ENCODE measurements at places on chromosomes 11 and 22.
A peak's percentile ranks its signal among the peaks of the same experiment; 100 is the strongest.

GRCh38 chr11:9004183-9004926 lies 554 bp upstream of the NRIP3 start:
- no peak for DNase-seq

- DNase-seq = no peak
Measured at GRCh38 chr11:71298761-71299181, 46.4 kb upstream of the SHANK2 start.

DNA sequence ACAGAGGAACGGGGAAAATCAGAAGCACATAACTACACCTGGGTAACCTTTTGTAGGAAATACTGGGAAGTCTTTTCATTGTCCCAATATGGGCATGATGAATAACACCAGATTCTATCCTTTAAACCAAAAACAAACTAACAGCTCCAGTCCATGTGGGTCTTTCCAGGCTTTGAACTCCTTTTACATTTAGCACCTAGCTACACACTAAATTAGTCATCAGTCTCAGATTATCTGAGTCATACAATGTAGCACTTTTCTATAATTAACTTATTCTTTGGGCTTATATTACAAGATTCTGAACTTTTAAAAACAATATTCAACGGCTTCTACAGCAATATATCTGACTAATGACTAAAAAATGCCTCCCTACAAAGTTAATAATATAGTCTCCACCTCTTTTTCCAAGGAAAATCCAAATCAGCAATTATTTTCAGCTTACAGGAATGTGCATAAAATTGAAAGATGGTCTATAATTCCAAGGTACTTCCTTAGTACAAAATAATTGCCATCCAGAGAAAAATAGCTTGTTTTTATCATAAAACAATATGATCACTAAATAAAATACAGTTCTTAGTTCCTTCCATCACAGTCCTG lies 26.3 kb downstream of the STK33 start:
- DNase-seq = peak; percentile 49

DNA sequence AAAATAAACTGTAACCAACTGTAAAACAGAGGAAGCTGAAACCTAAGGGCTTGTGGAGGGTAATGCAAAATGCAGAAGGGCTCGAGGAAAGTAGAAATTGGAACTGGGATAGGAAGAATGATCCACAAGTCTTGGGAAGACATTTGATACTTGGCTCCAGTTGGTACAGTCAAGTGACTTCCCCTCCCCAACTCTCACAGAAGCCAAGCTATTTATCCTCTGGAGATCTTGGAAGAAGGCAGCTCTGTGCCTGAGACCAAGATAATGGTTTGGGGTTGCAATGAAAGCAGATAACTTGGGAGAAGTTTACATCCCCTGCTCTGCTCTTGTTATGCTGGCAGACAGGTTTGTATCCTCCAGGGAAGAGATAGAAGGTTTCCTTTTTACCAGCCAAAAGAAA lies 198.9 kb upstream of the ZC3H12C start:
- DNase-seq = no peak

DNA sequence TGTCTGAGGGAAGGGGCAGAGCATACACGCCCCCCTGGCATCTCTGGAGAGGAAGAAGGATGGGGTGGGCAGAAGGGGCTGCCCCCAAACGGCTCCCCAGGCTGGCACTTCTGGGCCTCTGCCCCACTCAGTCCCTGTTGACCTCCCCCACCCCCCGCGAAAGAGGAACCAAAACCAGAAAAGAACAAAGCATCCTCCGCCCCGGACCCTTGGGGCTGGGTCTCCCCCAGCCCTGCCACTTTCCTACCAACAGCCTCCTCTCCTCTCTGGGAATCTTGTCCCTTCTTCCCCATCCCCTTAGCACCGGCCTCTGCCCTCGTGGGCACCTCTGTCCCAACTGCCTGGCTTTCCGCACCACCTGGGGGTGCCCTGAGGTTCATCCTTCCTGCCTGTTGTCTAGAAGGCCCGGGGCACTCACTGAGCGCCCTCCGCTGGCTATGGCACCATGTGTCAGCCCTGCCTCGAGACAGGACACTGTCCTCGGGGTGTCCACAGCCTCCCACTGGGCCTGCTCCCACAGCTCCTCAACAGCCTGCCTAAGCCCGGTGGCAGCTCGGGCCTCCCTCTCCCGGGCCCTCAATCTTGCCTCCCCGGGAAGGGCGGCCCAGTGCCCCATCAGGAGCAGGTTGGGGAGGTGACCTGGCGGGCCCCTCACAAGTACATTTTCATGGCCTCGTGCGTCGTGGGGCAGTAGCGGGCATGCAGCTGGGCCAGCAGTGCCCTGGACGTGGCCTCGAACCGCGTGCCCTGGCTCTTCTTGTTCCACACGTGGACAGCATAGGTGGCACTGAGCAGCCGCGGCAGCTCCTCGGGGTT lies 28.2 kb downstream of the A4GALT start:
- DNase-seq = no peak

DNA sequence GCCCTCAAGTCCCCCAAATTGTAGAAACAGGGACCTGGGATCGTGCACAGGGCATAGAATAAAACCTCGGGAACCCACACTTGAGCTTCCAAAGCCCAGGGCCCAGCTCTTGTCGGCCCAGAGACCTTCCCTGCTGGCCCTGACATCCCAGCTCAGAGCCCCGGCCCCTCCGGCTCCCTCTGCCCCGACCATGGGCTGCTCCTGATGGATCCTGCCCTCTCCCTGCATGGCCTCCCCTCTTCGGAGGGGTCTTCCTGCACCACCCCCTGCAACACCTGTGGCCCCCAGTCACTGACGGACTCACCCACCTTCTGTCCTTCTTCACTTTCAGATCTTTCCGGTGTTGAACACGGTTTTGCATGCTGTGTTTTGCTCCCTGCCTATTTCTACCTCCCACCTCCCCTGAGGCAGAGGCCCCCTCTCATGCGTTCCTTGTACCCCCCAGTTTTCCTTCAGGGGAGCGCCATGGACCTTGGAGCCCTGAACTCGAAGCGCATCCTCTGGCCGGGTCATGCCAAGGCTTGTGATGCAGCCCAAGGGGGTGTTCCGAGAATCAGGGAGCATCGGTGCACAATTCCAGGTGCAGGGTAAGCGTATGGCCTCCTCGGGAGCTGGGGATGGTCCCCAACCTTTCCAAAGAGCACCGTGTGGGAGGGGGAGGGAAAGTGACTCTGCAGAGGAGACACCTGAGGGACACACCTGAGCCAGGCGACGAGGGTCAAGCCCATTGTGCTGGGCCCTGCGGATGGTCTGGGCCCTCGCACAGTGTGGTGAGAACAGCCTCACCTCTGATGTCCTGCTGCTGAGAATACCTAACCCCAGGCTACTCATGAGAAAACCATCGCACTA lies 666.4 kb downstream of the BRD1 start:
- no peak for DNase-seq

DNA sequence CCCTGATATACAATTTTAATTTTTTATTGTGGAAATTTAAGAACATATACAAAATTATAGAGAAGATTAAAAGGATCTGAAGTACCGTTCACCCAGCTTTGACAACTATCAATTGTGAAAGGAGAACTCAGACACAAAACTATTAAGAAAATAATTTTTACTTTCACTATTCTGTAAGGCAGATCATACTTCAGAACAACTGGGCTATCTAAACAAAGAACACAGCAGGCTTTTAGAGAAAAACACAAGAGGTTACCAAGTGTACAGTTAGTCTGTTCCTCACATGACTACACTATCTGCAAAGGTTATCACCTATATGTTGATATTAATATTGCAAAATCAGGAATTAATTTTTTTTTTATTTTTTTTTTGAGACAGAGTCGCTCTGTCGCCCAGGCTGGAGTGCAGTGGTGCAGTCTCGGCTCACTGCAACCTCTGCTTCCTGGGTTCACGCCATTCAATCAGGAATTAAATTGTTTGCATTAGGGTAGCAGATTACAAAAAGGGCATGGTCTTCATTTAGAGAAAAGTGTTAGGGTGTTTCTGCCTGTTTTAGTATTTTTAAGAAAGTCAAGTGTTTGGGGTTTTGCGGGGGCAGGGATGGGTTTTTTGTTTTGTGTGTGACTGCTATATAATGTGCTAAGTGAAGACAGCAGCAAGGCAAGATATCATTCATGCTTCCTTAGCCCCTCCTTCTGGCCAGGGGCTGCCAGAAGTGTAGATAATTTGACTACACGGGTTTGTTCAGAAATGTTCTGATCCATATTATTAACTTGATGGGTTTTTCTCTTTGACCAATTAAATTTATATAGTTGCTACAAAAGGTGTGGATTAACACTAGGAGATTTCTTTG lies 27.6 kb upstream of the SIK2 start:
- DNase-seq = no peak

- DNase-seq = peak; percentile 86
Measured at GRCh38 chr22:27134315-27134701, 476.9 kb downstream of the MIAT start.

- peak; percentile 91 for DNase-seq
Measured at GRCh38 chr11:10592331-10592730, 23.9 kb upstream of the LYVE1 start.

- no peak for DNase-seq
Measured at GRCh38 chr22:48653306-48653705, 1174.4 kb downstream of the BRD1 start.

DNA sequence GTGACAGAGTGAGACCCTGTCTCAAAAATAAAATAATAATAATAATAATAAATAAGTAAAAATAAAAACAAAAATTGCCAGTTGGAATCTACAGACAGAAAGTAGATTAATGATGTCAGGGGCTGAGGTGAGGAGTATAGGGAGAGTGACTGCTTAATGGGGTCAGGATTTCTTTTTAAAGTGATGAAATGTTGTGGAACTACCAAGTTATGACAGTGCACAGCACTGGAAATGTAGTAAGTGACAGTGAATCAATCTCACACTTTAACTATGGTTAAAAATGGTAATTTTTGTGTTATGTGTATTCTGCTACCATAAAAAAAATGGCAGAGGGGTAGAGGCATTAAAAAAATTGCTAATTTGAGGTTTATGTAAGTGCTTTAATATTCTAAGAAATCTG lies 87.2 kb downstream of the ATG16L2 start:
- no peak for DNase-seq

GRCh38 chr11:72766152-72766902 lies 14.1 kb upstream of the ARAP1 start:
- DNase-seq = no peak

DNA sequence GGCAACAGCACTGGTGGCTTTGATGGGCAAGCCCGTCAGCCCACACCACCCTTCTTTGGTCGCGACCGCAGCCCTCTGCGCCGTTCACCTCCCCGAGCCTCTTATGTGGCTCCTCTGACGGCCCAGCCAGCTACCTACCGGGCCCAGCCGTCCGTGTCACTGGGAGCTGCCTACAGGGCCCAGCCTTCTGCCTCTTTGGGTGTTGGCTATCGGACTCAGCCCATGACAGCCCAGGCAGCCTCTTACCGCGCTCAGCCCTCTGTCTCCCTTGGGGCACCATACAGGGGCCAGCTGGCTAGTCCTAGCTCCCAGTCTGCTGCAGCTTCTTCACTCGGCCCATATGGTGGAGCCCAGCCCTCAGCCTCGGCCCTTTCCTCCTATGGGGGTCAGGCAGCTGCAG lies 8.0 kb downstream of the RBM14 start:
- DNase-seq = no peak

DNA sequence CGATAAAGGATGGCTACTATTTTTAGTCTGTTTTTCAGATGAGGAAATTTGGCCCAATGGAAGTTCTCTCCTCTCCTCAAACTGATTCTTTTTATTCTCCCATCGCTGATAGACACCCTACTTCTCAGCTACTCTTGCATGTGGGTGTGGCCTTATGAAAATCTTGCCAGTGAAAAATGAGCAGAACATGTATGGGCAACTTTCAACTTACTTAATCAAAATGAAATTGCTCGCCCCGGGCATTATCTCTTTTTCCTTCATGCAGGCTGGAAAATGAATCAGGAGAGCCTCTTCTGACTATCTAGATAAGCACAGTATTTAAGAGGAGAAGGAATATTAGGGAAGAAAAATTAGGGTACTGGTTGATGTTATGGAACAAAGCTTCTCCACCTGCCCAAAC lies 2354.7 kb upstream of the RAG2 start:
- no peak for DNase-seq

DNA sequence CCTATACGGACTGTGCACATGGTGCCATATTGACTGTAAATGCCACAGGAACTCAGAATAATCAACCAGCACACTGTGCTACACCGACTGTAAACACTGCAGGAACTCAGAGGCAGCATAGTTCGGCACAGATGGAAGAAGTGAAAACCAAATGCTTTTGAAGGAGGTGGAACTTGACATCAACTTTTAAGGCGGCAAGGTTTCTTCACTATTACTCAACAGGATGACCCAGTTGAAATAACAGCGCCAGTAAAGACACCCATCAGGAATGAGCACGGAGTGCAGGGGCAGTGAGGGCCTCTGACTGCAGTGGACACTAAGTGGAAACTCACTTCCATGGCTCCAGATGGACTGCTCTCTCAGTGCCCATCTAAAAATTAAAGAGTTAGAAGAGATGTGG lies 15.7 kb downstream of the TESMIN start:
- no peak for DNase-seq

DNA sequence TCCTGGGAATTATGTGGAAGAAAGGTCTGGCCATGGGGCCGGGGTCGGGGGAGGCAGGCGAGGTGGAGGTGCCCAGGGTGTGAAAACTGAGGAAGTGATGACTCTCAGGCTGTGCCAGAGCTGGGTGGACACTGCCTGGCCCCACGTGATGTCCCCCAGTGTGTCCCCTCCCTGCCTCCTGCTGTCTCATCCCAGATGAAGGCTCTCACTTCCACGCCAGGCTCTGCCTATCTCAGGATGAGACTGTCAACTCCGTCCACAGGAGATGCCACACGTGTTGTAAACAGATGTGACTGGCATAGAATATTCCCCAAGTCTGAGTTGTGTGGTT lies 51.4 kb downstream of the RPS6KA4 start:
- DNase-seq = no peak

DNA sequence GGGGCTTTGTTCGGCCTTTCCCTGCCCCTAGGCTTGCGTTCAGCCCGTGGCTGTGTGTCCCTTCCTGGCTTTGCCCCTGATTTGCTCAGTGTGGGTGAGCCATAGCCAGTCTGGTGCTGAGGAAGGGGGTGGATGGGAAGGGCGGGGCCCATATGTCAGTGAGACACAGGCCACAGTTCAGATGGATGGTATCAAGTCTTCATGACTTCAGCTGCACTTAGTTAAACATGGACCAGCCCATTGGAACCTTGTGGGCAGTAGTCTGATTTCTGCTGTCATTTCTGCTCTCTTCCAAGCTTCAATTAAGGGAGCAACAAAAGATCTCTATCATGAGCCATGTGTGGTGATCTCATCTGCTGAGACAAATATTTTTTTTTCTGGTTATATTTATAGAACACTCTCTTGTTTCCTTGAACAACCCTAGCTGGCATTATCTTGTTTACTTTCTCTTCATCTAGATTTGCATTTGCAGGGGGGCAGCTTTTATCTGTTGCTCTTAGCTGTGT lies 21.6 kb upstream of the PEX26 start:
- DNase-seq = peak; percentile 70

GRCh38 chr22:39117585-39118191 lies 20.6 kb downstream of the APOBEC3H start:
- DNase-seq = no peak

DNA sequence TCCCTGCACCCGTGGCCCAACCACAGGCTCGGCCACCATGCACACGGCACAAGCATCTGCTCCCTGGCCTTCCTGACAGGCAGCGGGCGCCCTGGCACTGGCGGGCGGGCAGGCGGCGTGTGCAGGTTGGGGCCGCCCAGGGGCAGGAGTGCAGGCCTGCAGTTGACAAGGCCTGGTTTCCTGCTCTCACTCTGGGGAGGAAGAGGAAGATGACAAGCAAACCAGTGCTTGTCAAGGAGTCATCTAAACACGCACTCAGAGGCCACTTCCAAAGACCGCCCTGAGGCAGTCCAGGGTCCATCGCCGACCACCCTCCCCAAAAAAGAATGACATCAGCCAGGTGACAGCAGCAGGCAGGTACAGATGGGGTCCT lies 65.3 kb upstream of the LINC01488 start:
- no peak for DNase-seq

Data from kidney glomerular epithelial cell (primary cell).